ENCODE measurements at places on chromosomes 3 and 15. TPM values are rescaled to one million over a fixed set of nuclear protein-coding genes. Genes with fewer than 3 reads are reported as not detected.

The IL12A gene
- total RNA-seq, result not detected

The AKAP13 gene
- 113 TPM for total RNA-seq

The MFGE8 gene
- total RNA-seq, result 27.1 TPM

The ALCAM gene
- 26.9 TPM for total RNA-seq

GRCh38 chr3:23944861-23945662, at the start of gene NR1D2:
Gene NR1D2 (plus strand): TSS chr3:23945286. CDS start chr3:23945579, 293 bp downstream.
- H3K36me3 ChIP-seq, result no peaks in the 10 kb centered on the region
- peaks cover 34% of the 10 kb centered on the region for H3K4me1 ChIP-seq
- H3K27me3 ChIP-seq, result no peaks in the 10 kb centered on the region
- peak within 1 kb of the TSS; percentile 82 for H3K27ac ChIP-seq

- H3K27ac ChIP-seq, result no peak overlapping the region
- no peak overlapping the region for H3K4me3 ChIP-seq
- DNase-seq, result no peak
- no peaks in the 10 kb centered on the region for H3K4me1 ChIP-seq
- H3K36me3 ChIP-seq, result no peaks in the 10 kb centered on the region
- no peaks in the 10 kb centered on the region for H3K27me3 ChIP-seq
Observed at GRCh38 chr3:179848711-179849110, 188.0 kb downstream of the PEX5L start.

DNA sequence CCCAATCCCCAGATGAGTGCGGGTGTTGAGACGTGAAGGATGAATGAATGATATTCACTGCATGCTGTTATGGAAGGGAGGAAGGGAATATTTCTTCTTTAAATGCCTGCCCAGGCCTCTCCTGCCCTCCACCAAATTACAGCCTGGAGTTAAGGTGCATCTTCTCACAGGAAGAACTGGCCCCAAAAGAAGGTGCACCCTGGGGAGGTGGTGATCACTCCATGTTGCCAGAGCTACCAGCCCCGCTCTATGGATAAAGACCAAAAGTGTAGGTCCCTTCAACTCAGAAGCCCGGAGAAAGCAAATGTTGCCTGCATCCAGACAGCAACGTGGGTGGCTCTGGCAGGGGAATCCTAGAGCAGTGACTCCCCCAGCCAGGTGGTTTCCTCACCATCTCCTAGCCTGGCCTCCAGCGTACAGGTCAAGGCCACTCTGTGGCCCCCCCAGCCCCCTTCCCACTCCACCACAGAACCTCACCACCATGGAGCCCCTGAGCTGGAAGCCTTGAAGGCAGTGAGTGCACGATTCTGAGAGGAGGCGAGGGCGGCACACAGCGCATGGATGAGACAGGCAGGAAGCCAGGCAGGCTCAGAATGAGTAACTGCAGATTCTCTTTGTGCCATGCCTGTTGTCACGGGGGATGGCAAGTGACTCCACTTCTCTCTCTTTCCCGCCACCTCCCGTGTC, 3.5 kb upstream of the VIPR1 start:
- H3K4me3 ChIP-seq, result no peak overlapping the region
- no peaks in the 10 kb centered on the region for H3K36me3 ChIP-seq
- DNase-seq, result no peak
- H3K27ac ChIP-seq, result no peak overlapping the region
- H3K27me3 ChIP-seq, result peaks cover 22% of the 10 kb centered on the region

GRCh38 chr15:41605566-41605965, 46.6 kb downstream of the TYRO3 start:
- no peaks in the 10 kb centered on the region for H3K36me3 ChIP-seq
- no peak overlapping the region for H3K4me3 ChIP-seq
- no peaks in the 10 kb centered on the region for H3K27me3 ChIP-seq
- no peak for DNase-seq

- H3K27ac ChIP-seq, result no peak overlapping the region
- DNase-seq, result no peak
- H3K4me3 ChIP-seq, result no peak overlapping the region
- no peaks in the 10 kb centered on the region for H3K4me1 ChIP-seq
- peaks cover 16% of the 10 kb centered on the region for H3K36me3 ChIP-seq
Observed at GRCh38 chr15:73564255-73564654, 68.9 kb downstream of the NPTN start.

- peaks cover 5% of the 10 kb centered on the region for H3K4me1 ChIP-seq
- no peak overlapping the region for H3K4me3 ChIP-seq
- no peak overlapping the region for H3K27ac ChIP-seq
- H3K36me3 ChIP-seq, result no peaks in the 10 kb centered on the region
- DNase-seq, result no peak
Observed at GRCh38 chr15:79007066-79007465, 62.2 kb upstream of the CTSH start.

DNA sequence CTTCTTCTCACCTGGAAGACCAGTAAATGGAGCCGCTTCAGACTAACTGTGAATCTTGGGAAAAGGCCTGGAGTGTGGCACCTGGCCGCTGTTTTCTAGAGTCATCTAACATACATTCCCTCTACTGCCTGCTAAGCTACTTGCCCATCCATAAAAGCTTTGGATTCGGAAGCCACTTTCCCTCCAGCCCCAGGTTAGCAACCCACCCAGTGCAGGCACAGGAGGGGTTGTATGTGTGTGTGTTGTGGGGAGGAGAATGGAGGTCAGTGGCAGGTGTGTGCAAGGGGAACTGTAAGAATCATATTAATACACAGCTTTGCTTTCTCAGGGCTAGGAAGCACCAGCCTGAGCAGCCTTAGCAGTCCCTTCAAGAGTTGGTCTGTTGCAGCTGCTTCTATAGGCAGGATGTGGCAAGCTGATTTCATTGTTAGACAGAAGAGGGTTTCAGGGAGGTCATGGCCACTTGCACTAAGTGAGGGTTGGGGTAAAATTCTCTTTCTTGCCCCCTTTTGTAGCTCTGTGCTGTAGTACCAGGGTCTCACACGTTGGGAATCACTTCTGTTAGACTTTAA, 8.9 kb downstream of the NSUN3 start:
- H3K4me3 ChIP-seq, result no peak overlapping the region
- peaks cover 19% of the 10 kb centered on the region for H3K36me3 ChIP-seq
- no peak overlapping the region for H3K27ac ChIP-seq
- H3K4me1 ChIP-seq, result no peaks in the 10 kb centered on the region
- no peaks in the 10 kb centered on the region for H3K27me3 ChIP-seq

DNA sequence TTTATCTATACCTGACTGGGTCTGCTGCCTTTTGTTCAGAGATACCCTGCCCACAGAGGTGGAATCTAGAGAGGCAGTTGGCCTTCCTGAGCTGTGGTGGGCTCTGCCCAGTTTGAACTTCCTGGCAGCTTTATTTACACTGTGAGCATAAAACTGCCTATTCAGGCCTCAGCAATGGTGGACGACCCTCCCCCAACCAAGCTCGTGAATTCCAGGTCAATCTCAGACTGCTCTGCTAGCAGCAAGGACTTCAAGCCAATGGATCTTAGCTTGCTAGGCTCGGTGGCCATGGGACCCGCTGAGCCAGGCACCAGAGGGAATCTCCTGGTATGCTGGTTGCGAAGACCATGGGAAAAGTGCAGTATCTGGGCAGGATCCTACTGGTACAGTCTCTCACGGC, 270.2 kb downstream of the CADM2 start:
- no peak for DNase-seq
- H3K36me3 ChIP-seq, result no peaks in the 10 kb centered on the region
- H3K27ac ChIP-seq, result no peak overlapping the region
- no peak overlapping the region for H3K4me3 ChIP-seq
- H3K4me1 ChIP-seq, result no peaks in the 10 kb centered on the region

DNA sequence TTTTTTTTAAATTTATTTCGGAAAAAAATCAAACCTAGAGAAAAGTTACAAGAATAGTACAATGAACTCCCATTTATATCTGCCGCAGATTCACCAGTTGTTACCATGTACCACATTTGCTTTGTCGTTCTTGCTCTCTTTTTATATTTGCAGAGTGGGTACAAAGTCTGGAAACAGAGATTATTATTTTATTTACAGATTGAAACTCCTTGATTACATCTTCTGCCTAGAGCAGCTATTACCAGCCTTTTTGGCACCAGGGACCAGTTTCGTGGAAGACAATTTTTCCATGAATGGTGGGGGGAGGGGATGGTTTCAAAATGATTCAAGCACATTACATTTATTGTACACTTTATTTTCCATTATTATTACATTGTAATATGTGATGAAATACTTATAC, 8.3 kb downstream of the MEF2A start:
- no peaks in the 10 kb centered on the region for H3K27me3 ChIP-seq
- no peak for DNase-seq
- no peaks in the 10 kb centered on the region for H3K36me3 ChIP-seq
- H3K27ac ChIP-seq, result no peak overlapping the region

Data from CD8-positive, alpha-beta memory T cell (primary cell).